ENCODE measurements at places on chromosomes 12 and 14.

- DNase-seq, result no peak
Observed at GRCh38 chr12:122659579-122659978, 43.6 kb downstream of the HCAR2 start.

- no peak for DNase-seq
Observed at GRCh38 chr14:68473794-68474193, 319.1 kb downstream of the ZFP36L1 start.

DNA sequence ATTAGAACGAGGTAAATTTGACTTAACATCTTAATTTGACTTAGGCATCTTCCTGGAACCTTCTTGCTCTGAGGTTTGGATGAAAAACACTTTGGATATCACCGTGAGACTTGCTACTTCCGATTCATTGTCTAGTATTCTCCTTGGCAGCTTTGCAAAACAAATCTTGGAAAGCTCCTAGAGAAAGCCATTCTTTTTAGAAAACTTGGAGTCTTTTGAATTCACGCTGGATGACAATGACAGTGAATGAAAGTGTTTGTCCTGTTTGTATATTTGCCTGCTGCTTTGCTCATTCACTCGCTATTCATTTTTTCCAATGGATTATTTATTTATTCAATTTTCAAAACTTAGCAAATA is 222.1 kb upstream of the HMGA2 start:
- DNase-seq, result no peak

DNA sequence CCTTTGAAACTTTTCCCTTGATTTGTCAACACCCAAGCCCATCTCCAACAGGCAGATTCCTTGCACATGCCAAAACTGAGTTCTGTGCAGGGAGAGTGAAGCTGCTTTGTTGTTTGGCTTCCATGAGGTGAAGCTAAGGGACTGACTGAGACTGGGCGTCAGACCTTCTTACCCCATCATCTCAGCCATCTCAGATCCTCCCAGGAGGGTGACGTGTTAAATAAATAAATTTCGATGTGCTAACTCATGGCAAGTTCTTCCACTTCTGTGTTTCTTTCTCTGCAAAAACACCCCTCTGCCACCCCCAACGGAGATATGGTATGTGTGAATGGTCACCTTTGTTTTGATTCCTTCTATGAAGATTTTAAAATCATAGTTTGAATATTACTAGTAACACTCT is 17.8 kb downstream of the UTP20 start:
- no peak for DNase-seq

DNA sequence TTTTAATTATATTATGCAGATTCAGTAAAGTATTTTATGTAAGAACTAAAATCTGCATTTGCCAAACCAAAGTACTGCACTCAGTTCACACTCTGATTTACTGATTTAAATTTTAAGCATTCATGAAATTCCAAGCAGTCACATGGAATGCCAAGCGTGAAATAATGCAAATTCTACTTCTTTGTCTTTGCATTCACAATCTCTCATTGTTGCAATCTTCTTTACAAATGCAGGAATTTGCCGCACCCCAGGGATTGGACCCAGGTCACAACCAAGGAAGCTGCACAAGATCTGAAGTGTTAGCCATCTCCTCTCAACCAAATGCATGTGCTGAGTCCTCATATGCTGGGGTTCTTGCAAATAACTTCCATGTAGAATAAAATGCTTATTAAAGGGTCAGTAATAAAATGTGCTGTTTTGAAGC is 71.9 kb downstream of the TUNAR start:
- DNase-seq, result no peak

All from DND-41 (cell line).